ENCODE measurements at places on chromosomes 7 and 10. TPM values are rescaled to one million over a fixed set of nuclear protein-coding genes. Genes with fewer than 3 reads are reported as not detected.

GRCh38 chr10:70445718-70446657 is 4.5 kb upstream of the NODAL start:
- no peak overlapping the region for H3K27ac ChIP-seq
- no peaks in the 10 kb centered on the region for H3K36me3 ChIP-seq
- no peak overlapping the region for H3K4me3 ChIP-seq

Gene SYT15B
- total RNA-seq, result 2.8 TPM

GRCh38 chr10:109933984-109934565 is 10.8 kb upstream of the XPNPEP1 start:
- no peak overlapping the region for H3K4me3 ChIP-seq
- no peak overlapping the region for H3K27ac ChIP-seq
- H3K4me1 ChIP-seq, result no peaks in the 10 kb centered on the region
- no peaks in the 10 kb centered on the region for H3K36me3 ChIP-seq

Gene MEIG1
- not detected for total RNA-seq

Gene MAGI2
- total RNA-seq, result 18.7 TPM

Gene NUP205
- total RNA-seq, result 45.1 TPM

- DNase-seq, result no peak
- no peaks in the 10 kb centered on the region for H3K27me3 ChIP-seq
- no peak overlapping the region for H3K4me3 ChIP-seq
Observed at GRCh38 chr7:77687100-77687746, 9.0 kb upstream of the RSBN1L start.

DNA sequence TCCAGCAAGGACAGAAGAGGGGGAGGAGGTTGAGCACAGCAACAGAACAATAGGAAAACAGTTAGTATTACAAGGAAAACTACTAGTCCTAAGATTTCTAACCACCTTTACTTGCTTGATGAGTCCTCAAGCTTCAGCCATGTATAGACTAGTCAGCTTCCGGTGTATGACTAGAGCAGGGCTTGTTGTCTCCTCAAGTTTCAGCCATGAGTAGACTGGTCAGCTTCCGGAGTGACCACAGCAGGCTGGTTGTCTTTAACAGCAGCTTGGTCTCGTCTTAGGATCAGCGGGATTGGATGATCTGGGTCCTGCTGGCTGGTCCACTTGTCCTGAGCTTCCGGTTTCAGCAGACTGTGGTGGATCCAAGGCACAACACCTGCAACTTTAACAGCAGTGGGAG is 10.6 kb upstream of the ZNF239 start:
- H3K27me3 ChIP-seq, result no peaks in the 10 kb centered on the region
- no peak overlapping the region for H3K27ac ChIP-seq
- no peaks in the 10 kb centered on the region for H3K4me1 ChIP-seq
- no peak overlapping the region for H3K4me3 ChIP-seq

Gene SPDYE2B
- total RNA-seq, result not detected

GRCh38 chr7:52017802-52018679 is 701.4 kb upstream of the COBL start:
- no peak for DNase-seq
- H3K27me3 ChIP-seq, result no peaks in the 10 kb centered on the region
- no peaks in the 10 kb centered on the region for H3K36me3 ChIP-seq
- H3K4me3 ChIP-seq, result no peak overlapping the region
- no peak overlapping the region for H3K27ac ChIP-seq

- H3K27ac ChIP-seq, result no peak overlapping the region
- H3K4me1 ChIP-seq, result no peaks in the 10 kb centered on the region
- no peaks in the 10 kb centered on the region for H3K36me3 ChIP-seq
- no peak for DNase-seq
- no peaks in the 10 kb centered on the region for H3K27me3 ChIP-seq
Observed at GRCh38 chr10:86411852-86412560, 45.4 kb upstream of the GRID1 start.

DNA sequence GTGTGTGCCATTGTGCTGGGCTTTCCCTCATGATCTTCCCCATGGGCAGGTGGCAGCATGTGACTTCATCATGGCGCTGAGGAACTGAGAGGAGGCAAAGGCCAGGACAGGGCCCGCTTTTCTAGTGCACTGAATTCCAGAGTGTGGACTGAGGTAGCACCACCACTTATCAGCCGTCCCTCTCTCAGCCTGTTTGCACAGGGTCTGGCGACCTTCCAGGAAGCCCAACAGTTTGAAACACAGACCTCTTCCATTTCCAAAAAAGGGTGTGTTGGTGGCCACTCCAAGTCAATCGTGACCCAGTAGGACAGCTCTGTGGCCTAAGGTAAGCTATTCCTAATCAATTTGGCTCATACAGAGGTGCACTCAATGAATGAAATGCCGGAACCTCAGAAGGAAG is 4.4 kb downstream of the DNAJC30 start:
- H3K27me3 ChIP-seq, result no peaks in the 10 kb centered on the region
- no peak overlapping the region for H3K27ac ChIP-seq
- H3K4me1 ChIP-seq, result peaks cover 13% of the 10 kb centered on the region
- DNase-seq, result no peak
- H3K4me3 ChIP-seq, result no peak overlapping the region

GRCh38 chr7:144452064-144452463 is 48.6 kb upstream of the NOBOX start:
- H3K27me3 ChIP-seq, result no peaks in the 10 kb centered on the region
- DNase-seq, result no peak
- no peak overlapping the region for H3K27ac ChIP-seq
- H3K4me3 ChIP-seq, result no peak overlapping the region
- H3K36me3 ChIP-seq, result no peaks in the 10 kb centered on the region

Gene EFCAB10
- total RNA-seq, result 11.8 TPM

Gene WIPF3
- total RNA-seq, result 35.4 TPM

Gene FGFR2
- 18.8 TPM for total RNA-seq

Gene OR2A7
- total RNA-seq, result 3.9 TPM

DNA sequence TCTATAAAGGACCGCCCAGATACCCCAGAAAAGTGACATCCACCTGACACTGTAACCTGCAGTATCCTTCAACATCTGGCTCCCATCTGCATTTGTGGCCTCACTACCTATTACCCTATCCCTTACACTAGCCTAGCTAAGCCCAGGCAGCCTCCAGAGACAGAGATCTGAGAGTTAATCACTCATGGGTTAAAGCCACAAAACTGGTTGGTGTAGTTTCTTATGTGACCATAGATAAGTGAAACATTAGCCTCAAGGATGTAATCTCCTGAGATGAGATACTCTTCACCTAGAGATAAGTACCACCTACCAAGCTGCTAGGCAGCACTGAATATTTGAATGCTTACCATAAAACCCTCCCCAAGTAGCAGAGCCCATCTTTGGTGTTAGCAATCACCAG is 35.4 kb downstream of the CTTNBP2 start:
- H3K27me3 ChIP-seq, result no peaks in the 10 kb centered on the region
- H3K4me3 ChIP-seq, result no peak overlapping the region
- H3K27ac ChIP-seq, result no peak overlapping the region
- H3K4me1 ChIP-seq, result no peaks in the 10 kb centered on the region
- H3K36me3 ChIP-seq, result no peaks in the 10 kb centered on the region

Gene HOXA10
- total RNA-seq, result 1.9 TPM

- no peak for DNase-seq
- no peaks in the 10 kb centered on the region for H3K4me1 ChIP-seq
- no peaks in the 10 kb centered on the region for H3K36me3 ChIP-seq
- no peaks in the 10 kb centered on the region for H3K27me3 ChIP-seq
Observed at GRCh38 chr7:12805957-12806356, 118.5 kb downstream of the ARL4A start.

Measured in ovary (tissue), 10 donors.